ENCODE measurements at places on chromosomes 3 and 15.

GRCh38 chr15:66701422-66702034, 508 bp upstream of the SMAD6 start:
- no peak for DNase-seq

GRCh38 chr15:63200464-63201249, 11.3 kb downstream of the RAB8B start:
- no peak for DNase-seq

DNA sequence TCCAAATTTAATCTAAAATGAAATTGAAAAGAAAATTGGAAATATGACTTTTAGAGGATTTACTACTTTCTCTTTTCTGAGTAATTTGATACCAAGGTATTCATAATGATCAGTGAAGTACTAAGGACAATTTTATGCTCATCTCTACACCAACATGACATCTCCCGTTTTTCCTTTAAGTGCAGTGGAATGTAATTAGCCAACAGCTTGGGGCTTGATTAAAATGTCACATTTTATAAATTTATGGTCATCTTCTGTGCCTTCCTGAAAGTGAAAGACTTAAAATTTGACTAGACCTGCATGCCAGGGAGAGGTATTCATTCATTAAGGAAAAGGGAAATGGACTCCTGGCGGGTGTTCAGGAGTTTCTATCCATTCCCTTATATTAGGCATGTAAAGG, 228.2 kb upstream of the CNTN3 start:
- no peak for DNase-seq

GRCh38 chr15:89406940-89407607, 72.5 kb upstream of the POLG start:
- DNase-seq: no peak

DNA sequence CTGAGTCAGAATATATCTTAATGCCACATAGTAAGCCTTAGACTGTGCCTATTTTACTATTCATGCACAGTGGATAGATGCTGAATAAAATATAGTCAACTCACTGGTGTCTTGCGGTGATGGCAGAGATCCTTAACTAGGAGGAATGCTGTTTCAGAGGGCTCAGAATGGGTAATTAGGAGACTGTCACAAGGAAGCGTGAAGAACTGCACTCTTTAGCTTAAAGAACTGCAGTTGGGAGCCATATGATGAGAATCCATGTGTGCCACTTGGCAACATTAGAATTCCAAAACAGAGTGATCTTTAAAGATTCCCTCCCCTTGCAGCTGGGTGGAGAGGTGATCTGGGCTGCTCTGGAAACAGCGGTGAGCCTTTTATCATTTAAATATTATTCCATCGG, 357.6 kb downstream of the MCTP2 start:
- DNase-seq: no peak

- DNase-seq: no peak
These were observed 187.2 kb downstream of the OSBPL10 start for GRCh38 chr3:31793821-31794220.

DNA sequence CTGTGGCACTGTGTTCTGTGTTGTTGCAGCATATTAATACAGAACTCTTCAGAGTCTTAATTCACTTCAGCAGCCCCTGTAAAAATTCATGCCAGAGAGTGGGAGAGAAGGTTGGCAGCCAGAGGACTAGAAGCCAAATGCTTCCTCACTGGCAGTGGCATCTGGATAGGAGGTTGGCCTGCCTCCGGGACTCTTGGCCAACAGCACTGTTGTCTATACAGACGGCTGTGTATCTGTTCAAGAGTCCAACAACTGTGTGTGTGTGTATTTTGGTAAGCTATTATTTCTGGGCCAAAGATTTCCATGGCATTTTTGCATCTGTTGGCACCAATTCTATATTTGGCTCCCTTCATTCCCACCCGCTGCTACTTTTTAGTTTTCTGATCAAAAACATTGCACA, 156.0 kb upstream of the SOX2 start:
- DNase-seq: no peak

GRCh38 chr15:90142216-90143165, 40.2 kb upstream of the IDH2 start:
- DNase-seq: no peak

- no peak for DNase-seq
These were observed 29.6 kb downstream of the LRRC3B start for GRCh38 chr3:26652164-26652563.
